ENCODE measurements at places on chromosomes 5 and 9.

DNA sequence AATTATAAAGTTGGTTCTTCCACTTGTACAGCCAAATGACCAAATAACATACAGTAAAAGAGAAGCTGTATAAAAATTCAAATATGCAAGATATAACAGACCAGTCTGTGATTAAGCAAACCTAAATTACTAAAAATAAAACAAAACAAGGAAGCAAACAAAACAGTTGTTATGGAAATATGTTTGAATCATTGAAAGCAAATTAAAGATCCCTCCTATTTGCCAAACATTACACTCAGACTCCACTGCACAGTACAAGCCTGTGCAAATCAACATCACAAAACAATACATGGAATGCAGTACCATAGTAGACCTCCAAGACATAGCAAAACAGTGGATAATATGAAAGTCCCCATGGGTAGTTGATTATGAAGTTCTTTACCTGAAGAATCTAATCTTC lies 288.1 kb upstream of the PTGER4 start:
- DNase-seq = no peak

DNA sequence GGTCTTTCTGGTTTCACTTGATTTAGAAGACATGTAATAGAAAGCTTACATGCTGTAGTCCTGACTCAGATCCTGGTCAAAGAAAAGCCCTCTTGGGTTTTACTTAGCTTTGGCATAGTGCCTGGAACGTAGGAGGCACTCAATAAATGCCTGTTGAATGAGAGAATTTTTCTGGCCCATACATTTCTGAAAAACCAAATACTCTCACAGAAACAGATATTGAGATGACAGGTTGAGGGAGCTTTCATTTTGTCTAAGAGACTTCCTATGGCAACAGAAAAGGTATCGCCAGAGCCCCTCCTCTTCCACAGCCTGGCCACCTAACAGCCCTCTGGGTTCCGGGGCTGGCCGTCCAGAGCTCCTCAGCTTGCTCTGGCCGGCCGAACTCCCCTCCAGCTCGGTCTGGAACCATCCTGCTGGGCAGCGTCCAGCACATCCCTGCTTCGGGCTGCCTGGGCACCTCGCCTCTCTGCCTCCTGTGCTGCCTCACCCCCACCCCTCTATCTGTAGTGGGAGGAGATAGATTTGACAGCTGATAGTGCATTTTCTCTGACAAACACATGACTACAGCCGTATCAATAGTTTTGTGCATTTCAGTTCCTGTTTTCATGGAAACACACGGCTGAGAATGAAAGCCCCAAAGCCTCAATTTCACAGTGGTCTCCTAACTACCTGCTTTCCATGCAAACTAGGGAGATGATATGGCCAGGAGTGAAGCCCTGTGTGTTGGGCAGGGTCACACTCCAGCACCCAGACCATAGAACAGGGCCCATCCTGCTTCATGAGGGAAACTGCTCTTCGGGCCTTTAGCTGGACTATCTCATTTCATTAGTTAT lies 1.1 kb downstream of the IL4 start:
- DNase-seq = peak; percentile 96

- no peak for DNase-seq
These were observed 149.3 kb downstream of the SEC61B start for GRCh38 chr9:99371376-99371775.

DNA sequence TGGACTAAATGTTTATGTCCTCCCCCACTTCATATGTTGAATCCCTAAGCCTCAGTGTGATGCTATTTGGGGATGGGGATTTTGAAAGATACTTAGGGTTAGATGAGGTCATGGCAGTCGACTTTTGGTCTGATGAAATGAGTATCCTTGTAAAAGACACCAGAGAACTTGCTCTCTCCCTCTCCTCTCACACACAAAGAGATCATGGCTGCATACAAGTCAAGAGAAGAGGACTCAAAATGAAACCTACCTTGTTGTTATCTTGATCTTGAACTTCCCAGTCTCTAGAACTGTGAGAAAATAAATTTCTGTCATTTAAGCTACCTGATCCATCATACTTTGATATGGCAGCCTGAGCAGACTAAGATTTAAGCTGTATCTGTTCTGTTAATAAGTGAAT lies 144.0 kb upstream of the HAPLN1 start:
- DNase-seq = no peak

DNA sequence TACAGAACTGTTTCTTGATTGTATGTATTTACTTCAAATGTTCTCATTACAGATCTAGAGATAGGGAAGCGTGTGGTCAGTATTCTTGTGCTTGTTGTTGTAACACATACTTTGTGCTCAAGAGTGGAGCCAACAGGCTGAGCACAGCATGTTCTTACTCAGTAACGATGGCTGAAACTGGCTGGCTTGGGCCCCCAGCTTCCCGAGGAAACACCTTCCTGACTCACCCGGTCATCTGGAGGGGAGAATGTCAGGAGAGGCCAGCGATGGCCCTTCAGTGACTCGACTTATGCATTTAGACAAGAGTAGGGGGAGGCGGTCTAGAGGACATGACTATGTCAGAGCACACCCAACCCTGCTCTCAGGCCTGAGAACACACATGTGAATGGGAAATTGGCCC lies 25.6 kb downstream of the ZNF474 start:
- DNase-seq = peak; percentile 94

DNA sequence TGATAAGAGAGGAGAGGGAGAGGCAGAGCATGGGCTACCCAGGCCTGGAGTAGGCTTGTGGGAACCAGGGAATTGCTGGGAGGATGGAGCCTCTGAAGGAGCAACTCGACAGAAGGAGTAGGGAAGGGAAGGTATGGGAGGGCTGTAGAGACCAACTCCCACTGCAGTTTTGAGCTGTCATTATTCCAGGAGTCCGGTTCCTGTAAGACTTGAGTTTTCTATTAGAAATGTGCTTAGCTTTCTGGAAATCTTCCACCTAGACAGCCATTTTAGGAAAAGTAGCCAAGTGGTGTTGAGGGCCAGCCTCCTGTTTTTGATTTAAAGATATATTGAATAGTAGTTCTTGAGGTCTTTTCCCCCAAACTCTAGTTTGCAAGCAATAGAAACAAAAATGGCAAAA lies 323.5 kb downstream of the LRRC70 start:
- no peak for DNase-seq

DNA sequence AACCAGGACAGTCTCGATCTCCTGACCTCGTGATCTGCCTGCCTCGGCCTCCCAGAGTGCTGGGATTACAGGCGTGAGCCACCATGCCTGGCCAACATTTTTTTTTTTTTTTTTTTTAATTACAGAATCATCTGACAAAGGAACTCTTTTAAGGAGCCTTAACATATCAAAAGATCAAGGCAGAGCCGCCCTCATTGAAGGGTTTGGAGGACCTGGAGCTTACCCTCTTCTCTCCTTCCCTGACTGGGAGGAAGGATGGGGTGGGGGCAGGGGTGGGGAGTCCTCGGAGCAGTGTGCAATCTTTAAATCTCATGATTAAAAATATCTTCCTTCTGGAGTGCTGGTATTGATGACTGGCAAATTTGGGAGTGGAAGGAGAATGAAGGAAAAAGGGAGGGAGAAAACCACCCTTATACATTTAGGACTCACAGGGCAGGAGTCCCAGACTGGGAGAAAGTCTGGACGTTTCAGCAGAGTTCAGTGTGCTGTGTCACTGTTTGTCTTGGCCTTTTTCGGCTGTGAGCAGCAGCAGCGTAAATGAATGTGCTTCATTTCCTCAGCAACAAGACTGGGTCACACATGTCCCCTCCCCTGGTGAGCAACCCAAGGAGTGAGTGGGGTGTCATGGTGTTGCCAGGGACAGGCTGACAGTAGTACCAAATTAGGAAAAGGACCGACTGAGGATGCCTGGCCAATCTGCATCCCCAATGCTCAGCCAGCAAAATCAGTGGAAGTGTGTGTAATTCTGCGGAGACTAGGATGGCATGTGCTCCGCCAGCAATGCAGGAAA lies 115.3 kb upstream of the BNC2 start:
- peak; percentile 83 for DNase-seq

DNA sequence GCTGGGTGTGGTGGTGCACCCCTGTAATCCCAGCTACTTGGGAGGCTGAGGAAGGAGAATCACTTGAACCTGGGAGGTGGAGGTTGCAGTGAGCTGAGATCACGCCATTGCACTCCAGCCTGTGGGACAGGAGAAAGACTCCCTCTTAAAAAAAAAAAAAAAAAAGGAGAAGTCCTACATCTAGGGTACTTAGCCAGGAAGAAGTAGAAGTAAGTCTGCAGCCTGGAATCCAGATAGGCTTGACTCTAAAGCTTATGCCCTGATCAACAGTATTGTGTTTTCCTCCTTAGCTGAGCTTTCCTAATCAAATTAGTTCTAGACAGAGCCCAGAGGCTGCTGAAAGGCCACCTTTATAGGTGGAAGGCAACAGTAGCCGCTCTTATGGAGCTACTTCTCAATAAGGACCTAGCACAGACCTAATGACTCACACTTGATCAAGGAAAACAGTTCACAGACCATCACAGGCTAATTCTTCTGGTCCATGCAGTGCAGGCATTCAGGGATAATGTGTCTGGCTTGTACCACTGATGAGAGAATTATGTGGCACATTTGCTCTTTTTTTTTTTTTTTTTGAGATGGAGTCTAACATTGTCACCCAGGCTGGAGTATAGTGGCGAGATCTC lies 105.5 kb upstream of the KLF4 start:
- DNase-seq = no peak

DNA sequence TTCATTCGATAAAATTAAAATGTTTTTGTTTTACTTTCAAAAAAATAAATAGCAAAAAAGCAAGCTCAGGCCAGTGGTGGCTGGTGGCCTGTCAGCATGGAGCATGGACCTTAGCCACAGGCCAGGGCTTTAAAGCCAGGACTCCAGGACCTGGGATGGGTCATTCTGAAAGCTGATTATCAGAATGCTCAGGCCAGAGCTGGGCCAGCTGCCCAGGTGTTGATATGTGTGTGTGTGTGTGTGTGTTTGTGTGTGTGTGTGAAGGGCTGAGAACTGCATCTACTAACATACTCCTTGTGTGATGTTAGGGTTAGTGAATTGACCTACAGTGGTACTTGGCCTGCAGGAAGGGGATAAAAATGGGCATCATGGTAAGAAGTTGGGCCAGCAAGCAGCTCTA lies 21.5 kb downstream of the PALM2AKAP2 start:
- no peak for DNase-seq

GRCh38 chr5:68428231-68428811 lies 212.8 kb downstream of the PIK3R1 start:
- no peak for DNase-seq

GRCh38 chr9:94079236-94079635 lies 5.0 kb upstream of the PTPDC1 start:
- no peak for DNase-seq

- peak; percentile 36 for DNase-seq
These were observed 11.4 kb downstream of the GCNT4 start for GRCh38 chr5:75040973-75041372.

DNA sequence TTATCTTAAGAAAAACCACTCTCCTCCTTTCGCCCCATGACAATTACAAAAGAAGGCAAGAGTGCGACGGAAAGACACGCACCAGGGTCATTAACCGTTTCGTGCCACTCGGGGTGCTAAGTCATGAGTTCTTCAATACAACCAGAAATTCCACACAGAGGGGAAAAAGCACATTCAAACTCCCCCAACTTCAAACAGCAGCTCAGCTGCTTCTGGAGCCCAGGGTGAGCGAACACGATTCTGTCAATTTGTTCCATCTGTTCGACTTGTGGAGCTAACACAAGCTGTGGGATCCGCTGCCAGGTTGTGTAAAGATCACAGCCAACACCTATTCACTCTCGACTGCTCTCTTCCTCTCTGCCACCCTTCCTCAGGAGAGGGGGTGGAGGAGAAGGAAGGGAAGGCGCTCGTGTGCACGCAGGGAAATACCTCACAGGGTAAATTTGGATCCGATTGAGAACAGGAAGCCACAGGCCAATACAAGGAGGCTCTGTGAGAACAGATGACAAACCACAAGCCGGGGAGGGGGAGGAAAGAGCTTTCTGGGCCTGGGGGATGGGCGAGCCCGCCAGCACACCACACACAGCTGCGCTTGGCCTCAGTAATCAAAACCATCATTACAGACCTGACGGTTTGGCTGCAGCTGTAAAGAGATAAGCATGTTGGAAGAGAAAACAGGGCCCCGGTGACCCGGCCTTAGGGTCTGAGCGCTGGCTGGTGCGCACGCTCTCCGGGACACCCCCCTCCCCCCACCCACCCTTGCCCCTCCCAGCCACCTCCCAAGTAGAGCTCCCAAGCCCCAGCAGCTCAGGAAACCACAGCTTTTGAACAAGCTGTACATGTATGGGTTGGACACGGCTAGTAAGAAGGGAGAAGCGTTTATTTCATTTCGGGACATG lies 54.3 kb downstream of the PTCH1 start:
- DNase-seq = peak; percentile 76

- no peak for DNase-seq
These were observed 25.7 kb downstream of the GPR151 start for GRCh38 chr5:146490089-146490843.

DNA sequence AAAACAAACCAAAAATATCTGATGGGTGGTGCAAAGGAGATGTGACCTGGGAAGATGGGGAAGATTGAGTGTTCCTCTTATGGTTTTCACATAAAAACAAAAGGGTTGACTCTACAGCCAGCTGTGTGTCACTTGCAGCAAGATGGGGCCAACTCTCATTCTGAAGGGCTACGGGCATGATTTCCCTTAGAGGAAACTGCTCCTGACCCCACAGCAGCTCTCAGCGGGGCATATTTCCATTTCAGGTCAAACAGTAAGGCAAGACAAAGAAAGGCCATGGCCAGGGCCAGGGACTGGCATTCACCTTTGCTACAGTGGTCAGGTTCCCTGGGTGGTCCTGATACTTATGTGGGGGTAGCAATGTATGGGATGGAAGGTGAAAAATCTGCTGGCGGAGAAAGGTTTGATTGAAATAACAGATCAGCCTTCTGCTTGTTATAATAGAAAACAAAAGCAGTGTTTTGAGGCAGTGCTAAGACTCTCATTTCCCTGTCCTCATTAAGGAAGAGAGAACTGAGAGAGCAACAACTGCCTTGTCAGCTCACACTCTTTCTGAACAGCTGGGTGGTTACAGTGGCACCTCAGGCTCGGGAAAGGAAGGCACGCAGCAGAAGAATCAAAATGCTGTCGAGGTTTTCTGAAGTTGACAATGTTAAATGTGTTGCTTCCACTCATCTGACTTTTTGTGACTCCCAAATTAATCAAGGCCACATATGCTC lies 120.7 kb upstream of the PCA3 start:
- DNase-seq = no peak

DNA sequence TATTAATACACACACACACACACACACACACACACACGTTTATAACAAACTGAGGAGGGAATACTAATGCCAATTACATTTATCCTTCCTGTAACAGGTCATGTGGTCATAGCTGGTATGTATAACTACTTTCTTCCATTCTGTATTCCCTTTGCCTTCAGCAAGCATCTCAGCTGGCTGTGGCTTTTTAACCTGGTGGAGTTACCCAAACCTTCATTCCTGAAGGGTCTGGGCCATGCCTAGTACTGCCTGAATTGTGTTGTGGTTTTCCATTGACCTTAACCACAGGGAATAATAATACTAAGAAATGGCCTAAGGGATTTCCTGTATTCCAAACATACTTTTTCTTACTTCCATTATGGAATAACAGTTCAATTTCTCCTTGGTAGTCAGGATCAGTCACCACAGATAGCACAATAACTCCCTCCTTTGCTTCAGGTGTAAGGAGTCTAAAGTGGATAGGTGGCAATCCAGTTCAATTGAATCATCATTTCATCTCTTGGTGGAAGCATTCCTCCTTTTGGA lies 222.2 kb upstream of the MEF2C start:
- no peak for DNase-seq

GRCh38 chr5:32304622-32305021 lies 8.1 kb downstream of the MTMR12 start:
- no peak for DNase-seq

Data from adipocyte (in vitro differentiated cells).